Motor neuron (in vitro differentiated cells): ENCODE measurements at places on chromosomes 2 and 18.
A peak's percentile ranks its signal among the peaks of the same experiment; 100 is the strongest.

GRCh38 chr2:45220227-45220626 lies 211.0 kb upstream of the SIX2 start:
- peak; percentile 71 for ATAC-seq

- ATAC-seq = no peak
Observed at GRCh38 chr2:191298306-191298705, 53.1 kb downstream of the MYO1B start.

GRCh38 chr18:10120622-10121021 lies 206.8 kb downstream of the VAPA start:
- ATAC-seq = no peak

DNA sequence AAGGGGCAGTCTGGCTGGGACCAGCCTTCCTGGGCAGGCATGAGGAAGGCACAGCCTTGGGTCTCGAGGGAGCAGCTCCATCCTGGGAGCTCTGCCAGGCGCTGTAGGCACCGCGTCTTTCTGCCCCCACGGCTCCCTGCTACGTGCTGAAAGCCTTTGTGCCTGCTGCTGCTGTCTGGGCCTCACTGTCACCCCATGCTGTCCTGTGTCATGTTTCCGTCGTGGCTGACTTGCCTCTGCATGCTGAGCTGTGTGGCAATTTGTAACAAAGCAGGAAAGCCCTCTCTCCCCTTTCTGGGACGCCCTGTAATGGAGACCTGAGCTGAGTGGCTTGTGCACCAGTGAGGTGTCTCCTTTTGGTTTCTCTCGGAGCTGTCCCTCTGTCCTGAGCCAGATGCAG lies 152.5 kb downstream of the TSN start:
- ATAC-seq = peak; percentile 22

DNA sequence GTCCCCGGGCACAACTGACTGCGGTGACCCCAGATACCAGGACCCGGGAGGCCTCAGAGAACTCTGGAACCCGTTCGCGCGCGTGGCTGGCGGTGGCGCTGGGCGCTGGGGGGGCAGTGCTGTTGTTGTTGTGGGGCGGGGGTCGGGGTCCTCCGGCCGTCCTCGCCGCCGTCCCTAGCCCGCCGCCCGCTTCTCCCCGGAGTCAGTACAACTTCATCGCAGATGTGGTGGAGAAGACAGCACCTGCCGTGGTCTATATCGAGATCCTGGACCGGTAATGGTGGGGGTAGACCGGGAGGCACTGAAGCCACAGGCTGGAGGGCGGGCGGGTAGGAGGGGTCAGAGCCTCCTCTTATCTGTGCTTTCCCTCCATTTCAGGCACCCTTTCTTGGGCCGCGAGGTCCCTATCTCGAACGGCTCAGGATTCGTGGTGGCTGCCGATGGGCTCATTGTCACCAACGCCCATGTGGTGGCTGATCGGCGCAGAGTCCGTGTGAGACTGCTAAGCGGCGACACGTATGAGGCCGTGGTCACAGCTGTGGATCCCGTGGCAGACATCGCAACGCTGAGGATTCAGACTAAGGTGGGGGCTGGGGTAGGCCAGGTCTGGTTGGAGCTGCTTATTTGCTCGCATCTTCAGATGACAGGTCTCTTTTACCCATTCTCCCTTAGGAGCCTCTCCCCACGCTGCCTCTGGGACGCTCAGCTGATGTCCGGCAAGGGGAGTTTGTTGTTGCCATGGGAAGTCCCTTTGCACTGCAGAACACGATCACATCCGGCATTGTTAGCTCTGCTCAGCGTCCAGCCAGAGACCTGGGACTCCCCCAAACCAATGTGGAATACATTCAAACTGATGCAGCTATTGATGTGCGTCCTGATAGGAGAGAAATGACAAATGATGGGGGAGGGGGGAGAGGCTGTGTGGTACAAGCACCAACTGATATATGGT lies 780 bp downstream of the HTRA2 start:
- peak; percentile 4 for ATAC-seq

DNA sequence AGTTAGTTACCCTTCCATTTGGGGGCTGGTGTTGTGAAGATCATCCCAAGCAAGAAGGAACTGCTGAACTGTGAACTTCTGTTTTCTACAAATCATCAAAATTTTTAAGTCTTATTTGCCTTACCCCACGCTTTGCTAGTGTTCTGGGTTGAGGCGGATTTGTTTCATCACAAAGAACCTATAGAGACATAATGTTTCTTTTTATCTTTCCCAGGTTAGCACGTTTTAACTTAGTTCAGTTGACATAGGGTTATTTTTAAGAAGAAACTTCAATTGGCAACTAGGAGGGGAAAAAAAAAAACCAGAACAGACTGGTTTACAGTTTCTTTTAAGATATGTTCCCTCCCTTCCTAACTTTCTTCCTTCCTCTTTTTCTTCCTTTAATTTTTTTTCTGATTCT lies 31.1 kb upstream of the CERS6 start:
- ATAC-seq = no peak

DNA sequence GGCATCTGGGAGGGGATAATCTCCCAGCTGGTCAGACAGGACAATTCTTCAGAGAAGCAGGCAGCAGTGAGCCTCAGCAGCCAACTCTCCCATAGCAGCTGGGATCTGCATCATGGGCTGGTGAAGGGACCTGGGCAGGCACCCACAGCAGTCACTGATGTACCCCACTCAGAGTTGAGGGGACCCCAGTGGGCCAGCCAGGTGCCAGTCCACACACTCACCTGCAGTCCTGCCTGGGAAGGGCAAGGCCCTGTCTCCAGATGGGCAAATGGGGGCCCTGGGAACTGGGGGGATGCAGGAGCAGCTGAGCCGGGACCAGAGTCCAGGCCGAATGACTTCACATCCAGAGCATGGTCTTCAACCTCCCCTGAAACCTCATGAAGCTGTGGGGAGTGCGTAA lies 170.4 kb downstream of the ZFP36L2 start:
- ATAC-seq = no peak
